Hematopoietic multipotent progenitor cell treated with erythropoietin and hydrocortisone succinate and interleukin-3 and kit ligand, for 6 days (in vitro differentiated cells): ENCODE measurements at places on chromosomes 2 and 18.

- no peak for DNase-seq
Measured at GRCh38 chr2:198375083-198375410, 570.7 kb downstream of the PLCL1 start.

DNA sequence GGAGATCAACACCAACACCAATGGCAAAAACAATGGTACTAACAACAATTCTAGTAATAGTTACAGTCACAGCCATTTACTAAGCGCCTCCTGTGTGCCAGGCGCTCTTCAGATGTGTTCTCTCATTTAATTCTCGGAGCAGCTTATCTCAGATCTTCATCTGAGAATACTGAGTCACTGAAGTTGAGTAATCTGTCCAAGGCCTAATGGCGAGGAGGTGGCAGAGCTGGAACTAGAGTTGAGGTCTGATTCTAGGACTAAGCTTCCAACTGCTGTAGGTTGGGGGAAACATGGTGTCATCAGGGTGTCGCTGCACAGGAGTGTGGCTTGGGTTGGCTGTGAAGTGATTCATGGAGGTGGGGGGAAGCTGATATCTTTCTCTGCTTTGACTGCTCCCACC, 156.1 kb downstream of the DYSF start:
- DNase-seq, result peak; percentile 46

- no peak for DNase-seq
Measured at GRCh38 chr2:239200646-239201530, 199.9 kb downstream of the HDAC4 start.

DNA sequence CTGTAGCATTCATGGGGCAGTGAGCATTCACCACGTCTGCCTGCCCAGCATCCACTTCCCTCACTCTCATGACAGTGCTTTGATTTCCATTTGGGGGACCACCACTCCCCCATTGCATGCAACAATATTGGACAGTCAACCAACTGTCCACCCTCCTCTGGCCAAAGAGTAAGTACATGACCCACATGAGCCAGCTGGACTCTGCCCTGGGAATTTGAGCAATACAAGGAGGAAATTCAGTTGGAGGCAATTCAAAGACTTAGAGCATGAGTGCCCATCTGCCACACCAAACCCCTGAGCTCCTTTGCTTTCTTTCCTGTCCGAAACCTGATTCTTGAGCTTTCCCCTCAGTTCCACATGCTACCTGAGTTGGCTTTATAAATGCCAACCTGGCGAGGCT, 41.7 kb upstream of the PNO1 start:
- DNase-seq, result no peak

DNA sequence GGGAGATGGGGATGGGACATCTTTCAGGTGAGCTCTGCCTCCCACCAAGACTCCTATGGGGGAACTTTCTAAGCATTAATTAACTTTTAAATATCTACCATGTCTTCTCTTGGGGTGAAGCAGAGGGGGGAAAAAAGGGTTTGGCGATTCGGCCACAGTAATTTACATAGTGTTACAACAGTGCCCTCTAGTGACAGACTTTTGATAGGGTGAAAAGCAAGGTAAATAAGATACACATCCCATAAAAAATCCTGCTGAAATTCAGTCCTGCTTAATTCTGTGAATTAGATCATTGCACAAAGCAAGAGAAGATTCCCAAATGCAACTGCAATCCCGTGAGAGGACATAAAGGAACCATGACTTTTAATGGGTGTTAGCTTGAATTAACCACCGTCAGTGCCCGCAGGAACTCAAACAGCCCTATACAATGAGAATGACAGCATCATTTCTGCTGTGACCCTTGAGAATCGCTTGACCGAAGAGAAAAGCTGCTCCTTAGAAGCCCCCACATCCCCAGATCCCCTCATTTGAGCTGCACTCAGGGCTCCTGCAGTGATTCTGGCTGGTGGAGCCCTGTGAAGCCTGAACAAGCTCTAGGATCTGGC, 32.8 kb downstream of the FAM124B start:
- DNase-seq, result peak; percentile 89

- DNase-seq, result no peak
Measured at GRCh38 chr2:172713365-172713875, 22.2 kb upstream of the RAPGEF4 start.

- no peak for DNase-seq
Measured at GRCh38 chr2:17793296-17793695, 23.0 kb upstream of the MSGN1 start.

- no peak for DNase-seq
Measured at GRCh38 chr2:235859651-235860050, 308.5 kb downstream of the GBX2 start.

DNA sequence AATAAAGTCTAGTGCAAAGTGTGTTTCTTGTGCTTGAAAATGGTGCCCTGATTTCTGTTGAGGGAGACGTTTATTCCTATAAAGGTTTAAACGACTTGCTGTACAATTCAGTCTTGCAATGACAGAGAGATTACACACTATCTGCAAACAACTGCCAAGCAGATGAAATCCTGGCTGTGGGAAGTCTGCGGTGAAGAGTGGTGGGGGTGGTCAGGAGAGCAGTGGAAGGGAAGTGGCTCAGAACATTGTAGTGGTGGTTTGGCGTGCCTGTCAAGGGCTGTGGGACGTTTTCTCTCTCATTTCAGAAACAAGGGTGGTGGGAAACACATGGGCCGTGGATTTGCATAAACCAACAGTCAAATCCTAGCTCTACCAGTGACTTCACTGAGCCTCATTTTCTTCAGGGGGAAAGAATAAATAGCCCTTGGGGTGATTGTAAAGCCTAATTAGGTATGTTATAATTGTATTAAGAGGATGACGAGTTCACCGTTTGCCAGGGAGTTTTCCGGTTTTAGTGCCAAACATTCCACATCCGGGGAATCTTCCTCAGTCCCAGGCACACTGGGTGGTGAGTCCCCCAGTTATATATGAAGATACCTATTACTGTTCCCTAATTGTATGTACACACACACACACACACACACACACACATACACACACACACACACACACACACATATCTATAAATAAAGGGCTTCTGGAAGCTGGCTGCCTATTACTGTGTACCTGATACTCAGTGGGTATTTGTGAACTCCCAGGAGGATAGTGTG, 115.0 kb downstream of the SPTBN1 start:
- peak; percentile 80 for DNase-seq

DNA sequence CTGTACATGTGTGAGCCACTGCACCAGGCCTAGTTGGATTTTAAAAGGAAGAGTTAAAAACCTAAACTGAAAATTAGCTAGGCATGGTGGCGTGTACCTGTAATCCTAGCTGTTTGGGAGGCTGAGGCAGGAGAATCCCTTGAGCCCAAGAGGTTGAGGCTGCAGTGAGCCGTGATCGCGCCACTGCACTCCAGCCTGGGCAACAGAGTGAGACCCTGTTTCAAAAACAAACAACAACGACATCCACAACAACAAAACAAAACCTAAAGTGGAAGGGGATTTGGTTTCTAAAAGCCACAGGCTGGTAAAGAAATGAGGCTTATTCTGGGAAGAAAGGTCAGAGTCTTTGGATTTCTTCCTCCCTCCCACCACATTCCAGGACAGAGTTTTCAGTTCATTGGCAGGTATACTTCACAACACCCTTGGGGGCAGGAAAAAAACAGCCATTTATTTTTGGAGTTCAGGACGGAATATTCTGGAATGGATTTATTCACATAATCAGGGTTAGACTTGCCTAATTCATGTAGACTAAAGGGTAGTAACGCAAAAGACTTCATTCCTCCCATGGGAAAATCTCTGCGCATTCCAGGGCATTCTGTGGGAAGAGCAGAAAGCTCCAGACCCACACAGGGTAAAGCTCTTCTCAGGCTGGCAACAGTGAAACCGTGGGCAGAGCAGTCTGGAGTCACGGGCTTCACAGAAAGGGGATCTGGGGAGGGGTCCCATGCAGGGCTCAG, 34.9 kb downstream of the TEX44 start:
- DNase-seq, result no peak

- DNase-seq, result no peak
Measured at GRCh38 chr2:231718799-231719198, 10.5 kb downstream of the PTMA start.

DNA sequence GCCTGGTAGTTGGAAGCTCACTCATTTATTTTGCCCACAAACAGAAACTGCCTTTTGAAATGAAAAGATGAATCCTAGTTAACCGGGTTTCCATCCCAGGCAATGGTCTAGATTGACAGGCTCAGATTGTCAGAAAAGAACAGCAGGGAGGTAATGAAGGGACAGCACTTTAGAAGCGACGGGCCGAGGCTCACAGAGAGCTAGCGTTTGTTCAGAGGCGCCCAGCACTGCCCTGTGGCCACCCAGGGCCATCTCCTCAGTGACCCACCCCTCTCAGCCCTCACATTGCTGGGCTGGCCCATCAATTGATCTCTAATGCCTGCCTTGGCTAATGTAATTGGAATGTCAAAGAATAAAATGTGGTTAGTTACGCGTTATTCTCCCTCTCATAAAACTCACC, 304.8 kb downstream of the CDCA7 start:
- DNase-seq, result no peak

- no peak for DNase-seq
Measured at GRCh38 chr2:189096769-189097447, 82.7 kb downstream of the COL5A2 start.

DNA sequence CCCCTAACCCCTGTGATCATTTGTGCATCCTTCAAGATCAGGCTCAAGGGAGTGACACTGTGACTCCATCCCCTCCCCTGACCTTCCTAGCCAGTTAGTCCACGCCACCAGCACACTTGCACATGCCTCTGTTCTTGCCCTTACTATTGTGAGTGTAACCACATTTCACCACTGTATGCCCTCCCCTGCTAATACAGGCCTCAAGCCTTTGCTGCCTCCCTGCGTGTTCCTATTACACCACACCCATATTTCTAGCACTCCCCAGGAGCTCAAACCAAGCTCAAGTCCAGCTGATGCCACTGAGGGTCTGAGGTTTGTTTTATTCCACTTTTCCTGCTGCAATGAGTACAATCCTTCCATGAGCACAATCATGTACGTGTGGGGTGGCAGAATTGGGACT, 288.9 kb upstream of the FBXO11 start:
- DNase-seq, result no peak

DNA sequence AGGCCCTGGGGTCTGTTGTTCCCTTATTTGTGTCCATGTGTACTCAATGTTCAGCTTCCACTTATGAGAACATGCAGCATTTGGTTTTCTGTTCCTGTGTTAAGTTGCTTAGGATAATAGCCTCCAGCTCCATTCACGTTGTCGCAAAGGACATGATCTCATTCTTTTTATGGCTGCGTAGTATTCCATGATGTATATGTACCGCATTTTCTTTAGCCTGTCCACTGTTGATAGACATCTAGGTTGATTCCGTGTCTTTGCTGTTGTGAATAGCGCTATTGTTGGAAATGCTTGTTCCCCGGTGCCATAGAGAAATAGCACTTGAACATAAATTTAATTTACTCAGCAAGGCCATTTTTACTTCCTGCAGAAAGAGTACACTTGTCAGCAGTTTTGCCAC, 51.3 kb upstream of the EPAS1 start:
- no peak for DNase-seq
